ENCODE measurements at places on chromosomes 6 and 20. TPM values are rescaled to one million over a fixed set of nuclear protein-coding genes. Genes with fewer than 3 reads are reported as not detected.

The CYP39A1 gene
- total RNA-seq = 0.78 TPM

The MOXD1 gene
- 41.5 TPM for total RNA-seq

The SLC24A3 gene
- 4.1 TPM for total RNA-seq

The NKX2-2 gene
- total RNA-seq = not detected

The AVP gene
- total RNA-seq = not detected

The SPAG4 gene
- total RNA-seq = 18.4 TPM

The PLN gene
- 17.5 TPM for total RNA-seq

The BHLHE23 gene
- not detected for total RNA-seq

Measured in smooth muscle cell of the pulmonary artery (primary cell).